Coronary artery (tissue), 2 donors: ENCODE measurements at places on chromosomes 7 and 10.

DNA sequence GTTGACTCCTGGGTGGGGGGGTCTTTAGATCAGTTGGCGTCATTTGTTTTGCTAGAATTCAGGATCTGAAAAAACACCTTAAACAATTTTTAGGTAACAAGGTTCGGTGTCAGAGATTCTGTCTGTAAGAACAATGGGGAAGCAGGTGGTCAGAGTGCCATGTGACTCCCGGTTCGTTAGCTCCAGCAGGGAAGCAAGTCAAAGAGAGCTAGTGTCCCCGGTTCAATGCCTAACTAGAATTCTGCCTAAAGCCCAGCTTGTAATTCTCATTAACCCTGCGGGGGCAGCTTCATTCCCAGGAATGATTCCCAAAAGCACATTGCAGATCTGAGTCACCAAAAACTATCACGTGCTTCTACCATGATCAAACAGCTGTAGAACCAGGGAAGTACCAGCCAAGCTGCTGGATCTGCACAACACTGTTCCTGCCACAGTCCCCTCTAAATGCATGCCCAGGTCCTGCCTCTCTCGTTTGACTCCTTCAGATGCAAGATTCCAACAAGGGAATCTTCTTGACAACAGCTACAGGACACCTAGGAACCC lies 664.3 kb upstream of the CELF2 start:
- no peak for DNase-seq

DNA sequence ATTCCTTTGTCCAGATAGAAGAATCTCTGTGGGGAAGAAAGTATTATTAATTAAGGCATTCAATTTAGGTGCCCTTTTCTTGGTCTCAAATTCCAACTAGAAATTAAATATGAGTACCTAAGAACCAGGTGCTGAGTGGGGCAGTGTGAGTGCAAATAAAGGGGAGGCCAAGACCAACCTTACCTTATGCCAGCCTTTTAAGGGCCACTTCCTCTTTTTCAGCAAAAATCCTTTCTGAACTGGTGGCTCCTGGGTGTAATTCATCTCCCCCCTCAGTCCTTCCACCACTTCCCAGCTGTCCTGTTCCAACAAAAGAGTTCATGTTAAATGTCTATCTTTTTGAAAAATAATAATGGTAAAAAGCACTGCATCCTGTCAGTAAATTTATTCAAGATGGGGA lies 108.2 kb downstream of the OSBPL3 start:
- no peak for DNase-seq

DNA sequence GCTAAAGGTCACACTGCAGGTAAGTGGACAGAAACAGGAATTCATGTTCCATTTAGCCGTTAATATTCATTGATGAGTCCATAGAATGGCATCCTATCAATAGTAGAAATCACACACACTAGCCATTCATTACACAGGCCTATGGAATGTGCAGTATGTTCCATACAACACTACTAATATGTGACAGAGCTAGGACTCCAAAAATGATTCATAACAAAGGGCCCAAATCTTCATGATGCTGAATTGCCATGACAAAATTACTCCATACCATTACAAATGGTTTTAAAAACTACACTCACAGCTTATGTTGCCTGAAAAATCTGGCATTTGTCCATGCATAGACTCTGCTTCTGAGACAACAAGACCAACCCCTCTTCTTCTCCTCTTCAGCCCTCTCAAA lies 549.1 kb downstream of the XPNPEP1 start:
- no peak for DNase-seq

- DNase-seq, result no peak
Observed at GRCh38 chr10:17216901-17217395, 11.1 kb upstream of the VIM start.

GRCh38 chr7:125099519-125099918 lies 169.9 kb upstream of the POT1 start:
- no peak for DNase-seq
